ENCODE measurements at places on chromosomes 12 and 14.

- H3K27me3 ChIP-seq = no peaks in the 10 kb centered on the region
- H3K36me3 ChIP-seq = peaks cover 19% of the 10 kb centered on the region
- peak overlapping the region; percentile 88 for H3K27ac ChIP-seq
- H3K4me3 ChIP-seq = no peak overlapping the region
Measured at GRCh38 chr14:70982200-70982599, 74.9 kb downstream of the PCNX1 start.

DNA sequence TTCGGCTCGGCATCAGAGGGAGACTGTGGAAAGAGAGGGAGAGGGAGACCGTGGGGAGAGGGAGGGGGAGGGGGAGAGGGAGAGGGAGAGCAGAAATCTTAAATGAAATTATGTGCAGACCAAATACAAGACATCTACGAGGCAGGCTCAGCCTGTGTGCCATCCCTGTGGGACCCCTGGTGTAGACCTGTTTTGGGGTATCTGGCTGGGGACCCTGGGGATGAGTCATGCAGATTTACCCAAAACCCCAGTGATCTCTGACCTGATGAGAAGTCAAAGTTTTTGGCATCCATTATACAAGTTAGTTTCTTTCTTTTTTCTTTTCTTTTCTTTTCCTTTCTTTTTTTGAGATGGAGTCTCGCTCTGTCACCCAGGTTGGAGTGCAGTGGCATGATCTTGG, 44.4 kb downstream of the ADGRD1 start:
- H3K27me3 ChIP-seq = no peaks in the 10 kb centered on the region
- H3K27ac ChIP-seq = no peak overlapping the region
- no peaks in the 10 kb centered on the region for H3K4me1 ChIP-seq
- DNase-seq = no peak
- no peaks in the 10 kb centered on the region for H3K36me3 ChIP-seq
- no peak overlapping the region for H3K4me3 ChIP-seq

DNA sequence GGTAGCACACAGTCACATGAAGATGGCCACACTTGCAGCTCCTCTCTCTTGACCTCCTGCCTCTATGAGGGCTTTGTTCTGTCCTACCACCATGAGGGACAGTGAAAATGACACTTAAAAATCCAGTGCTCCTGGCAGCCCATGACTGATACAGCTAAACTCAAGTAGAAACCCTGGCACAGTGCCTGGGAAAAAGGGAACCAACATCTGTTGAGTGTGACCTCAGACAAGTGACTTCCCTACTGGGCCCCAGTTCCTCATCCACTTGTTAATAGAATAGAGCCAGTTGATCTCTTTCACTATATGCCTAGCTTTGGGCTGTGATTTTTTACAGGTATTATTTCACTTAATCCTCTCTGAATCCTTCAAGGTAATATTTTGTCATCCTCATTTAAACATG, 4.8 kb downstream of the GUCY2C start:
- no peak overlapping the region for H3K27ac ChIP-seq
- H3K27me3 ChIP-seq = no peaks in the 10 kb centered on the region
- no peaks in the 10 kb centered on the region for H3K36me3 ChIP-seq
- no peaks in the 10 kb centered on the region for H3K4me1 ChIP-seq
- H3K4me3 ChIP-seq = no peak overlapping the region

DNA sequence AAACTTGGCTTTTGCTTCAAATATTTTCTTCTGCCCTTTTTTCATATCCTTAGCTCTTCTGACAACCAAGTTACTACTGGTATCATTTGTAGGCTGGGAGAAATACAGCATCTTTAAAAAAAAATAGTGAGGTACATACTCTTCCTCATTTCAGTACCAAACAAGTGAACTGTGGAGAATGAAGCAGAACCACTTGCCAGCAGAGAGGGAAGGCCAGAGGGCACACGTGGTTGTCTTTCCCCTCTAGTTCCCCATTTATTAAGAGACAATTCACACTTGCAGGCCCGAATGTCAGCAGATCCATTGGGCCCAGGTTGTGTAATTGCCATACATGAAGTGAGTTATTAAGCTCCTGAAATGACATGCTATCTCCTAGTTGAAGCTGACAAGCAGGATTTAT, 3.2 kb downstream of the SUSD6 start:
- no peak for DNase-seq
- H3K36me3 ChIP-seq = peaks cover 46% of the 10 kb centered on the region
- H3K27me3 ChIP-seq = no peaks in the 10 kb centered on the region
- peak overlapping the region; percentile 96 for H3K4me3 ChIP-seq
- peaks cover 74% of the 10 kb centered on the region for H3K4me1 ChIP-seq
- peak overlapping the region; percentile 92 for H3K27ac ChIP-seq

DNA sequence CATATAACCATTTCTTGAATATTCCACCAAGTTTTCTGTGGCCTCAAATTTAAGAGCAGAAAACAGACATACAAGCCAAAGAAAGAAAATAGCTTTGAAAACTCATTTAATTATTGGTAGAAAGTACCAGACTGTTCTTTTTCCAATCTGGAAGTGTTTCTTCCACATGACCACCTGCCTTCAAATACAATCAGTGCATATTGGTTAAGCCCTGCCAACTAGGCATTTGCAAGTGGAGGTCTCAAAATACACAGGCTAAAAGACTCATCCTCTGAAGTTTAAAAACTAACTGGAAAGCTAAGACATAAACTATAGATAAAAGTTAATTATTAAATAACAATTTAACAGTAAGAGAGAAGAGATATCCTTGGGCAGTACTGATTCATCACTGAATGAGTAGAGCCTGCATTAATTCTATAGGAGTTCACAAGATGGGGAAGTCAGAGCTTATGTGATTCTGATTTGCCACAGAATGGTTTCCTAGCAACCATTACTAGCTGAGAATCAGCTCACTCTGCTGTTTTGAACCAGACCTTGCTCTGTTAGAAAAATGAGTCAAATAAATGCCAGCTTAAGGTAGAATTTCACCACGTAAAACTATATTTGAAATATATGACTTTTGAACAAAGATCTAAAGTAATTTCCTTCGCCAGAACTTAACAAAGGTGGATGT, 433.8 kb downstream of the FUT8 start:
- peaks cover 69% of the 10 kb centered on the region for H3K4me1 ChIP-seq
- peaks cover 10% of the 10 kb centered on the region for H3K36me3 ChIP-seq

GRCh38 chr12:131793243-131794022, 34.8 kb upstream of the MMP17 start:
- no peaks in the 10 kb centered on the region for H3K27me3 ChIP-seq
- no peak overlapping the region for H3K4me3 ChIP-seq
- no peak overlapping the region for H3K27ac ChIP-seq
- H3K36me3 ChIP-seq = peaks cover 39% of the 10 kb centered on the region

- peaks cover 6% of the 10 kb centered on the region for H3K4me1 ChIP-seq
- H3K36me3 ChIP-seq = no peaks in the 10 kb centered on the region
- no peak for DNase-seq
- H3K27ac ChIP-seq = no peak overlapping the region
- no peaks in the 10 kb centered on the region for H3K27me3 ChIP-seq
Measured at GRCh38 chr14:92391726-92392125, 68.8 kb downstream of the SLC24A4 start.

DNA sequence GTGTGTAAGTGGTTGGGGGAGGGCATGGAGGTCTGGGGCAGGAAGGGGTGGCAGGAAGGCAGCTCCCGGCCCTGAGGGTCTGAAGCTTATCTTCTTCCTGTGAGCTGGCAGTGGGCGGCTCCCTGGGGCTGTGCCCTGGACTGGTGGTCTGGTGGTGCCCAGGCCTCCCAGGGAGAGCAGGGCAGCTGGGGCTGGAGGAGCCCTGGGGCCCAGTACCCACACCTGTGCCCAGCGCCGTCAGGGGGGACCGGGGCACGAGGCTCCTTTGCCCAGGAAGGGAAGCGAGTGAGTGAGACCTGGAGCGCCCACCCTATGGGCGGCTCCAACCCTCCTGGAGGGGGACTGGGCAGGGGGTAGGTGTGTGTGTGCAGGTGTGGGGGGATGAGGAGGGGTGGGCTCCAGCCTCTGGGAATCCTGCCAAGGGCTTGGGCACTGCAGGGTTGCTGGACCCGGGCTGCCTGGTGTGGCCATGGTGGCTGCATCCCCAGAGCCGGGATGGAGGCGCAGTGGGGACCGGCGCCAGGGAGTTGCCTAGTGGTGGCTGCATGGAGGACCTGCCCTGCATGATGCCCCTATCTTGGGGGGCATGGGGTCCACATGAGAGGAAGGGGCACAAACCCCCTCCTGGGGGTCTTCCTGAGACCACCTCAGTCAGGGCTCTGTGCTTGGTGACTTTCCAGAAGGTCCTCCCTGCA, 353.6 kb downstream of the TMEM121 start:
- H3K27me3 ChIP-seq = peaks cover 1% of the 10 kb centered on the region
- DNase-seq = no peak
- H3K36me3 ChIP-seq = no peaks in the 10 kb centered on the region

DNA sequence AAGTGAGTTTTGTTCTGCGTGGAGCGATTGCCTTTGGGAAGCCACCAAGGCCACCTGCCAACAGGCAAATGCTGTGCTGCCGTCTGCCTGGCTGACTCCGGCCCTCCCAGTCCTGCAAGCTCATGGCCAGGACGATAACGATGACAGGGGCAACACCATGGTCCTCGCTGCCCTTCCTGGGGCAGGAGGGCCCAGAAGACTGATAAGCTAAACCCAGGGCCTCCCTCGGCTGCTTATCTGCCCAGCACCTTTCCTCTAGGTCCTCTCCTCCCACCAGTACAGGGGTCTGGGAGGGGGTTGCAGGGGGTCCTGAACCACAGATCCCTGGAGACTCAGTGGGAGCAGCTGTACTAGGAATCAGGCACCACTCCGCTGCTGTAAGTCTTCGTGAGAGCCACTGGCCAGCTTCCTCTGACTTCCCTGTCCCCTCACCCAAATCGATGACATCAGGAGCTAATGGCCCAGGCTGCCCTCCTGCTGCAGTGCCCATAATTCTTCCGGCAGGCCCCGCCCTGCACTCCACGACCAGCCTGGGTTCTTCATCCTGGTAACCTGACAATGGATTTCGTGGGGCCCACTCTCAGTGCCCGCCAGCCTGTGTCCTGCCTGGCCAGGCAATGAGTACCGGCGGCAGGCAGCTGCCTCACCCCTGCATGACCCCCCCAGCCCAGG, 5.1 kb downstream of the ANKRD9 start:
- peaks cover 13% of the 10 kb centered on the region for H3K4me1 ChIP-seq
- no peak overlapping the region for H3K27ac ChIP-seq
- peaks cover 5% of the 10 kb centered on the region for H3K36me3 ChIP-seq
- H3K4me3 ChIP-seq = no peak overlapping the region

Measured in activated CD8-positive, alpha-beta T cell treated with anti-CD3 and anti-CD28 coated beads for 36 hours (primary cell).